ENCODE measurements at places on chromosomes 2 and 18.
A peak's percentile ranks its signal among the peaks of the same experiment; 100 is the strongest.

DNA sequence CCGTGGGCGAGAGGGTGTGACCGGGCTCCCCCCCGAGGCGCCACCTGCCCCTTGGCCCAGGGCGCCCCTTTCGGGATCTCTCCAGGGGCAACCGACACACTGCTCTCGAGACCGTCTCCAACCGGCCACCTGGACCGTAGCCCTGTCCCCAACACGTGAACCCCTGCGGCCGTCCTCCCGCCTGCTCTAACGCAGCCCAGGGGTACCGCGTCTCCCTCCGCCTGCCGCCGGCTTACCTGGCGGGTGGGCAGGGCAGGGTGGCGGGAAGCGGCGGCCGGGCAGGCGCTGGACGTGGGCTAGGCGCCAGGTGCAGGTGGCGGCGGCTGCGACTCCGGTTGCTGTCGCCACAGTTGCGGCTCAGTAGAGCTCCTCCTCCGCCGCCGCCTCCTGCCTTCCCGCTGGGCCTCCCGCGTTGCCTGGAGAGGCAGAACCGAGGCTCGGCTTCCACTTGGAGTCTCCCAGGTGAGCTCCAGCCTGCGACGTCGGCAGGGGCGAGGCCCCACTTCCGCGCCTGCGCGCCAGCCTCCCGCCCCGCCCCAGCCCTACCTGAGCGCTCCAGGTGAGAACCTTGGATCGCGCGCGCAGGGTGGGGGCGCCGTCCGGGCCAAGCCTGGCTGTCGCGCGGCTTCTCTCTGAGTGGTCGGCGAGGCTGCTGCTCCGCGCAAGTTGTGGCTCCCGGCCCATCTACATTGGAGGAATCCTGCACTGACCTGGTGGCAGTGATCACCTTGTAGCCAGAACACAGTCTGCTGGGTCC lies at the start of gene GALNT3:
Gene GALNT3 (minus strand): TSS at position 469 of the 757 bp plus-strand sequence. CDS start 23,547 bp downstream, outside the sequence.
- DNase-seq = peak; percentile 72

GRCh38 chr18:55934821-55935220 lies 346.8 kb upstream of the TCF4 start:
- DNase-seq = no peak

DNA sequence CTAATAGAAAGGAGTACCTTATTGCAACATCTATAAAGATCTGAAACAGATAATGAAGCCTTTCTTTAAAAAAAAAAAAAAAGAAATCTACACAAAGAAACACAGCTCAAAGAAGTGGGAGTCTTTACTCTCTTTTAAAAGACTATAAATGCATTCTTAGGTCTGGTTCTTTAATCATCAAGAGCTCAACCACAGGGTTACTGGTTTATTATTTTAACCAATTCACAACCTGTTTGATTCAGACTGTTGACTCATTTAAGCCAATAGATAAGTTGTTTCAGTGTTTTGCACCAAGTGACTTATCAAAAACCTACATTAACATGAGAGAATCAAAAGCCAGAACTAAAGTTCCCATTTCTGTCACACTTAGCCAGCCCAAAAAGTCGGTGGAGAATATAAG lies 93.1 kb downstream of the TCF4 start:
- DNase-seq = no peak

DNA sequence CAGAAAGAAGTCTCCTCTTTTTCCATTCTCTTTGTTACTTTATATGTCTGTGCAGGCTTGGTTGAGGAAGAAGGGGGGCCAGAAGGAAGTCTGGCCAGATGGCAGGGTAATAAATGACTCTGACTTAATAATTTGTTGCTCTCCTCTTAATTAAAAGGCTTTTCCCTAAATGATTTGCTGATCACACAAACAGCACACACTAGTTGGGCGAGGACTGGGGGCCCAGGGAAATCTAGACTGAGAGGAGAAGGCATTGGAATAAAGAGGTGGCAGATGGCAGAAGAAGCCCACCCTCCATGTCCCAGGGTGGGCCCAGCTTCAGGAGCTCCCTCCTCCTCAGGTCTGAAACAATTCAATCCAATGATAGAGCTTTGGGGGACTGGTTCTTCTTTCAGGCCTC lies 12.7 kb upstream of the SMARCAL1 start:
- DNase-seq = no peak

Measured in MM.1S (cell line).